Right renal pelvis (tissue), 4 donors: ENCODE measurements at places on chromosomes 4 and X. TPM values are rescaled to one million over a fixed set of nuclear protein-coding genes. Genes with fewer than 3 reads are reported as not detected.

DNA sequence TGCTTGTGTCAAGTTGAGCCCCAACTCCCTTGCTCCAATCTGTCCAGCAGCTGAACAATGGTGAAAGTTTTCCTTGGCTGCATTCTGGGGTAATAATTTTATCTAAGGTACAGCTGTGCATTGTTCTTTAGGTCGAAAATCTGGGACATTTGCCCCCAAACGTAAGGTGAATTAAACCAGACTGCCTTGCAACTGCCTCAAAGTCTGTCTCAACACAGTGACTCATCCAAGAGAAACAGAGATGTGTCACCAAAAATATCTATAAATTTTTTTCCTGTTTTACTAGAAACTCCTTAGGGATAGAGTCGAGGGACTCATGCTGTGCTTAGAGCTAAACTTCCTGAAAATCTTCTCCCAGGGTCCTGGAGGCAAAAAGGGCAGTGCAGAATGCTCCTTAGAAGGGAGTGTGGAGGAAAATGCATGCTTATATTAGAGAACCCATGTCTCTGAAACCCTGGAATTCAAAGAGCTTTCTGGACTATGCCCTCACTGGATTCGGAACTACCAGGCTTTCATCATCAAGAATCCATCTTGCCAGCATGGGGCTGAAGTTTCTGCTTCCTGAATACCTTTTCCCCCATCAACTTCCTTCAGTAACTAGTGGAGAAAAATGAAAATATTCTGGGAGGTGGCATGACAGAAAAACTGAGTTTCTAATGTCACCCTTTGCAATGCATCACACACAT lies 115.7 kb downstream of the PALLD start:
- no peak for DNase-seq

- no peak for DNase-seq
Measured at GRCh38 chrX:828411-828959, 197.9 kb downstream of the SHOX start.

- DNase-seq = no peak
Measured at GRCh38 chr4:10096201-10096977, 20.2 kb downstream of the WDR1 start.

DNA sequence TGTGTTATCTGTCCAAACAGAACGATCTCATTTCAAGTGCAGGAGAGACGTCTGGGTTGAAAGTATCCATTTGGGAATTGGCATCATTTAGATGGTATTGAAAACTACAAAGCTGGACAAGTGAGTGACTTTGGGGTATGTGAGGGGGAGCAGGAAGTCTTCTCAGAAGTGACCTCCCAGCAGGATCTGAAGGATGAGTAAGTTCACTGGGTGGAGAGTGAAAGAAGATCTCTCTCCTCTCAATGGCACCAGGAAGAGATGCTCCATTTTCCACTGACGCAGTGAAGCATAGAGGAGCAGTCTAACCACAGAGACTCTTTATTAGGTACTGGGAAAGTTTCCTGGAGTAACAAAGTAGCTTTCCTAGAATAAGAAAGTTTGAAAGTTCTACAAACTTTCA lies 161.0 kb downstream of the CPE start:
- DNase-seq = no peak

DNA sequence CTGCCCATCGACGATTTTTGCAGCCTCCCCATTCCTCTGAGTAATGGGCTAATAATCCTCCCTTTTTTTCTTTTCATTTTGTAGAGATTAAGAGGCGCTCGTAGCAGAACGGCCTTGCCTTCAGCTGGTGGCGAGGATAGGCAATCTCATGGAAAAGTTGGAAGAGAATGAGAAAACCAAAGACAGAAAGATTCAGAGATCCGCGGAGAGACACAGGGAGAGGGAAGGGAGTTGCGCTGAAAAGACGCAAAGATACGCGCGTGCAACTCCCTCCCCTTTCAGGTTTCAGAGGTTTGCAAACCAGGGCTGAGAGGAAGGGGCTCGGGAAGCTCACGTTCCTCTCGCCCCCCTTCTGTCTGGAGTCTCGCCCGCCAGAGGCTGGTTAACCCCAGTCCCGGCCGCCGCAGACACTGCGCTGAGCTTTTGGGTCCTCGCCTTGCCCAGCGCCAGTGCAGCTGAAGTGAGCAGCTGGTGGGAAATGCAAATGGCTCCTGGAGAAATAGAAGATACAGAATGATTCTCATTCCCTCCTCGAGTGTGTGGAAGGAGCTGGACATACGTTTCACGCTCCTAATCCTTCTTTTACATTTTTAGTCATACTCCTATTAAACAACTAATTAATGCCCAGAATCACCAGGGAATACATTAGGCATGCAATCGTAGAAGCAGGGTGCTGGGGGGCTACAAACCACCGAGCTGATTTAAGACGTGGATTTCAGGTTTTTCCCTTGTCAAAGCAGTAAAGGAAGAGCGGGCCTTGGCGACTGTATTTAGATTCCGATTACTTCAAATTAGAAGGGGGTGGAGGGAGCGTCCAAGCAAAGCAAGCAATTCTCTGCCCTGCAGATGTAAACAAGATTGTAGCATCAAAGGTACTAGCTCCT lies 16.6 kb upstream of the PITX2 start:
- DNase-seq = no peak

DNA sequence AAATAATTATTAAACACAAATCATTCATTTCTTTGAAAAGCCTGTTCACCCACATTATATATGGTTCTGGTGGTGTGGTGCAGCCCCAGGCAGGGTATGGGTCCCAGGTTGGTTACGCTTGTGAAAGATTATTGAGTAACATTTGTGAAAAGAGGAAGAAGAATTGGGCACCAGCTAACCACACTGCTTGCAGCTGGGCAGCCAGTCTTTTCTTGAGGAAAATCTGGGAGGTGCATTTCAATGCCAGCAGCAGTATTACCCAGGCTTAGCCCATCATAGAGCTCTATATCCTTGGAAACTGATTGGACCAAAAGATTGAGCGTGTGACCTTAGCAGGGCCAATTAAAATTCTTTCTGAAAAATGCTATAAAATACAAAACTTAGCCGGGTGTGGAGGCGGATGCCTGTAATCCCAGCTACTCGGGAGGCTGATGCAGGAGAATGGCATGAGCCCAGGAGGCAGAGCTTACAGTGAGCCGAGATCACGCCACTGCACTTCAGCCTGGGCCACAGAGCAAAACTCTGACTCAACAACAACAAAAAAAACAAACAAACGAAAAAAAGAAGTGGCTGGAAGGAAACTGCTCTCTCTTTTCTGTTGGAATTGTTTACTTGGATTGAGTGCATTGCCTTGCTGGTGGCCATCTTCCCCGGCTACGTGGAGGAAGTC lies 9.7 kb upstream of the PLAC8 start:
- DNase-seq = no peak

- no peak for DNase-seq
Measured at GRCh38 chrX:151854726-151855495, 57.8 kb upstream of the MAGEA4 start.

GRCh38 chrX:42720209-42720608 lies 57.8 kb downstream of the PPP1R2C start:
- no peak for DNase-seq

Gene AWAT2
- not detected for polyA plus RNA-seq

- DNase-seq = no peak
Measured at GRCh38 chr4:164571593-164572390, 182.1 kb upstream of the SMIM31 start.

- no peak for DNase-seq
Measured at GRCh38 chrX:97806946-97807345, 923.2 kb downstream of the RPA4 start.

DNA sequence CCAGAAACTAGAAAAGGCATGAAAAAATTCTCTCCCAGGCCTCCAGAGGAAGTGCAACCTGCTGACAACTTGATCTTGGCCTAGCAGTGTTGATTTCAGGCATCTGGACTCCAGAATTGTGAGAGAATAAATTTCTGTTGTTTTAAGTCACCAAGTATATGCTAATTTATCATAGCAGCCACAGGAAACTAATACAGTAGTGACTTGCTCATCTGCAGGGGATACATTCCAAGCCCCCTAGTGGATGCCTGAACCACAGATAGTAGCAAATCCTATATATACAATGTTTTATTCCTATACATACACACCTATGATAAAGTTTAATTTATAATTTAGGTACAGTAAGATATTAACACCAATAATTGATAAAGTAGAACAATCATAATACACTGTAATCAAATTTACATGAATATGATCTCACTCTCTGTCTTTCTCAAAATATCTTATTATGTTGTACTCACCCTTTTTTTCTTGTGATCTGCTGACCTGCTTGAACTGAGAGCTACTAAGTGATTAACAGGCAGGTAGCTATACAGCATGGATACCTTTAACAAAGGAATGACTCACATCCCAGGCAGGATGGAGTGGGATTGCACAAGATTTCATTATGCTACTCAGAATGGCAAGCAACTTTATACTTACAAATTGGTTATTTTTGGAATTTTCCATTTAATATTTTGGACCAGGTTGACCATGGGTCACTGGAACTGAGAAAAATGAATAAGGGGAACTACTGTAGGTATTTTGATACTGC lies 501.1 kb downstream of the KCNIP4 start:
- no peak for DNase-seq

DNA sequence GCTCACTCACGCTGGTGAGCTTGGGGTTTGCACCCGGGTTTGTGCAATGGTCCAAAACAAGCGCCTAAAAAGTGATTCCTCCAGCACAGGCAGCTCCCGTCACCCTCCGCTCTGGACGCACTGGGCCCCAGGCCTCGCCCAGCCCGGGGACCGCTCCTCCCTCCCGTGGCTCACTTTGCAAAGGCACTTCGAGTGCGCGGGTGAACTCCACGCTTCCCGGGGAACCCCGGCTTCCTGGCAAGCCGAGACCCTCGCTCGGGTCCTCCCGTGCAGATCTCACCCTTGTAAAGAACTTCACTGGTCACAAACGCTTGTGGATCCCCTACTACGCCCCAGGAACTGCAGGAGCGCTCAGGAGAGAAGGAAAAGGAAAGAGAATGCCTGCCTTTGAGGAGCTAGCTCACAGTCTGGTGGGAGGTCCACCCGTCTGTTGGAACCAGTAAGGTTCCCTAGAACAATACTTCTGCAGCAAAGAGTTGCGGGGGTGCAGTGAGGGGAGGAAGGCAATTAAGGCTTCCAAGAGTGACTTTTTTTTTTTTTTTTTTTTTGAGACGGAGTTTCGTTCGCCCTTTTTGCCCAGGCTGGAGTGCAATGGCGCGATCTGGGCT lies at the start of gene CTPS2:
TSS of gene CTPS2 (minus strand) at position 122 of the 608 bp plus-strand sequence. CDS start 9,767 bp downstream, outside the sequence.
- peak; percentile 47 for DNase-seq

GRCh38 chr4:167885872-167886271 lies 206.5 kb upstream of the ANXA10 start:
- DNase-seq = no peak

DNA sequence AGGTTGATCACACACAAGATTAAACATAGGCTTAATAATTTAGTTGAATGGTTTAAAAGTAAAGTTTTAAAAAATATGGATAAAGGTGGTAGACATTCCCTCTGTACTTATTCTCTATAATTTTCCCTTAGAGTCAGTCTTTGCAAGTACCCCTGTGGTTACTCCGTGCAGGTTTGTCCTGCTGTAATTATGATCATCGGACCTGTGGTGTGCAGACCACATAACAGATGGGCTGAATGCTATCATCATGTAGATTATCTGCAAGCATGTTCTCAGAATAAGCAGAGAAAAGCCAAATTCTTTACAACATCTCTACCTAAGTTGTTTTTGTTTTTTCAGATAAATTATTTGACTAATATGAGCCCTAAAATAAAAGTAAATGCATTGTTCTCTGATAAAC lies 146.8 kb downstream of the FSTL5 start:
- no peak for DNase-seq
